NCI-H2081 treated with DMSO at 0.1 percent for 48 hours (cell line): ENCODE measurements at places on chromosomes 7 and 10.
A peak's percentile ranks its signal among the peaks of the same experiment; 100 is the strongest.

DNA sequence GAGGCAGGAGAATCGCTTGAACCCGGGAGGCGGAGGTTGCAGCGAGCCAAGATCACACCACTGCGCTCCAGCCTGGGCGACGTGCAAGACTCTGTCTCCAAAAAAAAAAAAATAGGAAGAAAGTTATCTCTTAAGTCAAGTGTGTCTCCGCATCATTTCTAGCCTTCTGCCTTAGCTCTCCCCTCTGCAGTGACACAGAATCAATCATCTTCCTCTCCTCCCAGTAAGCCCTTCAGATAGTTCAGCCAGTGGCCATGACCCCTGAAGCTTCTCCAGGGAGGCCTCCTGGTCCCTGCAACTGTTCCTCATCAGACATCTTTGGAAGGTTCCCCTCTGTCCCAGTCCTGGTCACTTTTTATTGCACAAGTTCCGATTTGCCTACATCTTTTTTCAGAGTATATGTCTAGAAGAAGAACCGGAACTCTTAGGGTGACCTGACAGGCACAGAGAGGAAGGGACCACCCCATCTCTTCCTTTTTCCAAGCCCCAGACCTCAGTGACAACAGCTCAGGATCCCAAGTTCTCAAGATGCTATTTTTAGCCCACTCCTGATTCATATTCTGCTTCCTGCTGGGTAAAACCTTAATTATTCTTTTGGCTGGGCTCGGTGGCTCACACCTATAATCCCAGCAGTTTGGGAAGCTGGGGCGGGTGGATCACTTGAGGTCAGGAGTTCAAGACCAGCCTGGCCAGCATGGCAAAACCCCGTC lies 6.6 kb upstream of the RHBDD2 start:
- no peak for DNase-seq

DNA sequence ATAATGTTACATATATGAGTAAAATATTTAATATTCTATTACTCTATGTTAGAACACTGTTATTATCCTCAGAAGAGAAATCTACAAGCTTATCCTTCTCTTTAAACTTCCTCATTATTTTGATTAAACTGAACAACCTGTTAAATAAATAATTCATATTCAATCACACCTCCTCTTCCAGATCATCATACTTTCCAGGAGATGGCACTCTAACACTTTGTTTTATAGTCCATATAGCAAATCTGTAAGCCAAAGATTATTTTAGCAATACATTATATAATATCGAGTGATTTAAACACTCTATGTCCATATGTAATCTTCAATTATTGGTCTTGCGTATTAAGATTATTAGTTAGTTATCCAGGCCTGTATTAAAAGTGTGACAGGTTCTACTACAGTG lies 694.1 kb downstream of the ANKRD7 start:
- peak; percentile 67 for DNase-seq

DNA sequence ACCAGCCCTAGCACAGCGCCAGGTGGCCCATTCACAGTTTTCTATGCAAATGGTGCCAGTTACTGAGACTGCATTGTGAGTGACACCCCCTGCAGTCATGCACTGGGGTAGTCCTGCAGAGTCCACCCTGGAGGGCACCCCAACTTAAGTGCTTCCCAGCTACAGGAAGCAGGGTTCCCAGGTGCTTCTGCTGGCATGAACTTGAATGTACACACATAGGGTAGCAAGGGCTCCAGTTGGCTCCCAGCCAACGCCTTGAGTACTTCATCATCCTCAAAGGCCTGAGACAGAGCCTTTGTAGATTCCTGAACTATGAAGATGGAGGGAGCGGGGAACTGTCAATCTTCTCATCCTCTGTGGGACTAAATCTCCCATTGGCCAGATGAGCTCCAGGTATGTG lies 11.5 kb upstream of the NPFFR1 start:
- no peak for DNase-seq

GRCh38 chr7:15007507-15007906 lies 105.0 kb upstream of the DGKB start:
- no peak for DNase-seq

GRCh38 chr7:77765906-77766800 lies 32.1 kb downstream of the TMEM60 start:
- no peak for DNase-seq

GRCh38 chr7:116588641-116589594 lies 64.1 kb downstream of the CAV1 start:
- no peak for DNase-seq

DNA sequence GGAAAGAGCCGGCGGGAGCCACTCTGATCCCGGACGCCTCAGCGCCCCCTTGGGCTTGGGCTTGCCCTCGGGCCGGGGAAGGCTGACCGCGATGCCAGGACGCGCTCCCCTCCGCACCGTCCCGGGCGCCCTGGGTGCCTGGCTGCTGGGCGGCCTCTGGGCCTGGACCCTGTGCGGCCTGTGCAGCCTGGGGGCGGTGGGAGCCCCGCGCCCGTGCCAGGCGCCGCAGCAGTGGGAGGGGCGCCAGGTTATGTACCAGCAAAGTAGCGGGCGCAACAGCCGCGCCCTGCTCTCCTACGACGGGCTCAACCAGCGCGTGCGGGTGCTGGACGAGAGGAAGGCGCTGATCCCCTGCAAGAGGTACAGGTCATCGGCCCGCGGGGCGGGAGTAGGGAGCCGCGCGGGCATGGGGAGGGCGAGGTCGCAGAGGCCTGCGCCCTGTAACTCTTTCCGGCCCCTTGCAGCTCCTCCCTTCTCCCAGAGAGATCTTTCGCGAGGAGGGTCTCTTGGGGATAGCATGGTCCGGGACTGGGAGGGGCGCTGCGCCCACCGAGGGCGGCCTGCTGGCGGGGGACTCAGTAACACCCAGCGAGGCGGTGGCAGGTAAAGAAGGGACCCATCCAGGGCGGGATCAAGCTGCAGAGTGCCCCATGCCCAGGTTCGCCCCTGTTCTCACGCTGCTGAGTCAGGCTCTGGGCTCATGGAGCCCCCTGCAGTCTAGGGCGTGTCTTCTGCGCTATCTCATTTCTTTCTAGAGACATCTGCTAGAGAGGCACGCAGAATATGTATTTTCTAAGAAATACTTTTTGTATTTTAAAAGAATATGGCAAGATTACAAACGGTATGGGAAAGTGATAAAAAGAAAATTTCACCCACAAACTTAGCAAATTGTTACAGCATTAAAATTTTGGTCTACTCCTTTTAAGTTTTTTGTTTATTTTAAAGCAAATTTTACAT lies 687 bp downstream of the EPDR1 start:
- DNase-seq, result no peak

GRCh38 chr7:125606671-125607070 lies 677.0 kb upstream of the POT1 start:
- no peak for DNase-seq

- no peak for DNase-seq
Observed at GRCh38 chr10:14208231-14208630, 122.5 kb downstream of the FRMD4A start.

- no peak for DNase-seq
Observed at GRCh38 chr7:116970238-116970910, 17.1 kb downstream of the ST7 start.

- no peak for DNase-seq
Observed at GRCh38 chr10:101760510-101760909, 15.4 kb downstream of the FGF8 start.

GRCh38 chr10:118447478-118448270 lies 105.5 kb upstream of the FAM204A start:
- no peak for DNase-seq

GRCh38 chr7:2592375-2592865 lies 33.6 kb downstream of the IQCE start:
- DNase-seq, result no peak

GRCh38 chr10:96791902-96792301 lies 40.2 kb upstream of the LCOR start:
- DNase-seq, result no peak

DNA sequence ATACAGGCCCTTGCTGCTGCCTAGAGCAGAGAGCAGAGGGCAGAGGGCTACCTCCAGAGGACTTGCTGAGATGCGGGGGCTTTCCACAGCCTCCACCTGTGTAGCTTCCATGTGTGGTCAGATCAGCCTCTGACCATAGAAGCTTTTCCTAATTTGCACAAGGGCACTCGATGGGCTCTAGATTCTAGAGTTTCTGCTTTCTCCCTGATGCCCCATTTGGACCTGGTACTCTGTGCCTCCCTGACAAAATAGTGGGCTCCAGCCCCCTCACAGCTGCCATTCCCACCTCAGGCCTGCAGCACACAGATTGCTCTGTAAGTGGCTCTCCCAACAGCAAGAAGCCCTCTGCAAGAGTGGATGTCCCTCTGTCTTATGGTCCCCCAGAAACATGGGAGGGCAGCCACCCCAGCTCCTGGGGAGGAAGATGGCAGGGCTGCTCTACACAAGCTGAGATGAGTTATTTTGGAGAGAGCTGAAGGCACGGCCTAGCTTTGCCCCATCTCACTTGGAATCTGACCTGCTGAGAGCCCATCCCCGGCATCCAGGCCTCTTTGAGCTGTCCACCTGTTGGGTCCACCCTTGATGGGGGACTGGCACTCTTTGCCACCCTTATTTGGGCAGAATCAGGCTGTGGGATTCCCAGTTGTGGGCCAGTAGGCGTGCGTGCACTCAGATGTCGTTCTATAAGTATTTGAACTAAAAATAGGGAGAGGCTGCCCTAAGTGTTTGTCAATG lies 16.7 kb downstream of the TMEM273 start:
- DNase-seq, result no peak

DNA sequence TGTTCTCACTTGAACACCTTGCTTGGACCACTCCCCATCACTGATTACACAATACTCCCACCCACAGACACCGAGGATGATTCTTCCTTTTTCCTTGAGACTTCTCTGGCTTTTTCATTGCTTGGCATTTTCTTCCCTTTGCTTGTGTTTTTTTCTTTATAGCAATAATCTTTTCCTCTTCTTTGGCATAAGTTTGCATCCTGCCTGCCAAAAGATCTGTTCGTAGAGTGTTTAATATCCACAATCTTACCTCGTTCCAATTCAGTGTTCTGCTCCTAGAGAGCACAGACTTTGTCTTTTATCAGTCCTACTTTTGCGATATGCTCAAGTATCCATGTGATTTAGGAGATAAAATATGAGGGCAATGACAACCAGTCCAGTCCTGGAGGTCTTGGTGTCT lies 303.3 kb upstream of the CDC14C start:
- DNase-seq, result no peak

GRCh38 chr10:47009215-47009838 lies 98.1 kb downstream of the PTPN20 start:
- no peak for DNase-seq

DNA sequence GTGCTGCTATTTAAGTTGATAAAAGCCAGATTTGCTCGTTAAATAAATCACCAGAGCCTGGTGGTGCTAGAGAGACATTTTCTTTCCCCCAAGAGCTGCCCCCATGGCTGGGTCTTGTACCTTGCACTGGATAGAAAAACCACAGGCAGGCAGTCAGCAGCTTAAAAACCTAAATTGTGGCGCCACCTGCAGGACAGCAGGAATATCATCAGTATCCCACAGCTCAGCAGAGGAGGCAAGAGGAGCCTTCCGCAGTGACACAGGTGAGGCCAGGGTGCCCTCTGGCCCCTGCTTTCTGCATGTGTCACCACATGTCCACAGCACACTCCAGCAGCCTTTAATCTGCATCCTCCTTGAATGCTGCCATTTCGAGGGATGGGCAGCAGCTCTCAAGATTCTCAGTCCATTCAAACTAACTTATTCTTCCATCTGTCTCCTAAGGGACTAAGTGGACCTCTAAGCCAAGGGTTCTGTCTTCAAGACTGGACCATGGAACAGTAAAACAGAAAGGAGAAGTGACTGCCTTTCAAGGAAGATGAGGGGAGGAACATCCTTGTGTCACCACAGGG lies 4.5 kb upstream of the PLXNA4 start:
- DNase-seq, result no peak

DNA sequence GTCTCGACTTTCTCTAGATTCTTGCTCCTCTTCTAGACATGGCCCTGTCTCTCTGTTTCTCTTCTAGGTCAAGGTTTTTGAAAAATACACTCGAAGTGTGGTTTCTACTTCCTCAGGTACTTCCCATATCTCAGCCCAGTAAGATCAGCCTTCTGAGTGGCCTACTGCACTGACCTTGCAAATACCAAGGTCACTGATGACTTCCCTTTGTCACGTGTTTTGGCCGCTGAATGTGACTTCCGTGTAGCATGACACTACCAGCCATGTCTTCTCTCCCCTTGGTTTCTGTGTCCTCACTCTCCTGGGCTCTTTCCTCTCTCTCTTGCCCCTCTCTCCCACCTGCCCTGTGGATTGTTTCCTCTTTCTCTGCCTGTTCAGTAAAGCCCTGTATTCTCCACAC lies 7.9 kb upstream of the WIPF3 start:
- no peak for DNase-seq

DNA sequence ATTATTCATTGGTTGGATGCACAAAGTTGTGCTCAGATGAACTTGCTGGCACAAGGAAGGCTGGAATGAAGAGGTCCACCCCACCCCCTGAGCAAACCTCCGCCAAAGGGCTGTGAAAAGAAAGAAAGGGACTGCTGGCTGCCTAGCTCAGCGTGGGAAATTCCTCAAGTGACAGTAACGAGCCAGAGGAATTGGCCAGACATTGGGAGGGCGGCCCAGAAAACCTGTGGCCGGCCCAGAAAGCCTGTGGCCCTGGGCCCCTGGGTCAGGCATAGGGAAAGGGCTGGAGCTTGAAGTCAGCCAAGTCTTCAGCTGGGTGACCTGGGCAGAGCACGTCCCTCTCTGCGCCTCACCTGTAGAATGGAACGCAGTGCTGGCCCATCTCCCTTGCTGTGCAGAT lies 30.6 kb upstream of the CTBP2 start:
- DNase-seq, result no peak

- DNase-seq, result no peak
Observed at GRCh38 chr10:1928606-1929005, 191.3 kb upstream of the ADARB2 start.

DNA sequence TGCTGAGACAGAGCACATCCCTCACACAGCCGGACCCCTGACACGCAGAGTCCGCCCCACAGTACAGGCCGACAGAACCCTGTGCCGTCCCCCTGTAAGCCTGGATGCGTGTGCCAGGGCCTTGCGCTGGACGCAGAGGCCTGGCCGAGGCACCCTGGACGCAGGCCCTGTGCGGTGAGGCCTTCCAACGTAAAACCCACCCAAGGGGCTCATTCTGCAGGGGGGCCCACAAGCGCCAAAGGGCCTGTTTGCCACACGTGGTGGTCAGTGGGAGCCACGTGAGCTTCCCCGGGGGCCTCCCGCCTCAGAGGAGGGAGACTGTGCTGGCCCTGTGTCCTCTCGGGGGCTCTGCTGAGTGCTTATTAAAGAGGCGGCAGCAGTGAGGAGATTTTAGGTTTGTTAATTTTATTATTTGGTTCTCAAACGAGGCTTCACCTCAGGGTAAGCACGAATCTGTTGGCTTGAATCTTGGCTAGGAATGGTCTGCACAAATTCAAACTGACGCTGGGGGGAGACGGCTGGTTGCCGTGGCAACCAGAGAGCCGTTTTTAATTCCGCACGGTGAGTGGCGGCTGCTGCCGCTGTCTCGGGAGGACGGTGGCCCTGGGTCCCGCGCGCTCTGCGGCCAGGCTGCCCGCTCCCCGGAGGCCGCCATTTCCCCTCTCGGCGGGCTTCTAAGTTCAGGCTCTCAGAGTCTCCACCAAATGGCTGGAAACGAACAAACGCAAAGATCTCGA lies 4.9 kb upstream of the ADGRA1 start:
- no peak for DNase-seq

- DNase-seq, result peak; percentile 90
Observed at GRCh38 chr7:7114575-7115291, 67.6 kb upstream of the C1GALT1 start.
